Naive B cell (primary cell): ENCODE measurements at places on chromosomes 4 and X.

DNA sequence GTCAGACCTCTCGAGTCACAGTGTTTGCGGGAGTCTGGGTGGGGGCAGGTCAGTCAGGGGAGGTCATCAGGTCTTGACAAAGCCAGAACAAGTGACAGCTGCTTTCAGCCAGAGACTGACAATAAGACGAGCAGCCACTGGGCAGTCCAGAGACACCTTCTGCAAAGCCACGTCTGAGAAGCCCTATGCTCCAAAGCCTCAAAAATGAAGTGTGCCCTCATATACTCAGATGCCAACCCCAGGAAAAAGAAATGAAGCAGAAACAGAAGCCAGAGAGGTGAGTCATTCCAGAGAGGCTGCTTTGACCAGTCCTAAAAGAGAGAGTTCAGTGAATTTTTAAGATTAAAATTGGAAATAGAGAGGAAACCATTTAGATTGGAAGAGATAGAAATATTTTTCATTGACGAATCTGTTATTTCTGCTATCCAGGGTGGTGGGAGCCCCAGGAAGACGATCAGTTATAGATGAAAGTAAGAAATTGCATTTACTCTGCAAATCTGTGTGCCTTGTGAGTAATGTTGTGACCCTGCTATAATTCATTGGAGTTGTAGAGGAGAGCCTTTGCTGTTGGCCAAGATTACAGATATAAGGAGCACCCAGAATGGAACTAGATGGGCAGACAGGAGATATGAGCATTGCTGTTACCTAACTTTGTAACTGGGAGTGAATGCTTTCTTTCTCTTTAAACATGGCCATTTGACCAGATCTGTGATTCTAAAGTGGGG, 77.9 kb downstream of the LRRC66 start:
- DNase-seq: no peak

DNA sequence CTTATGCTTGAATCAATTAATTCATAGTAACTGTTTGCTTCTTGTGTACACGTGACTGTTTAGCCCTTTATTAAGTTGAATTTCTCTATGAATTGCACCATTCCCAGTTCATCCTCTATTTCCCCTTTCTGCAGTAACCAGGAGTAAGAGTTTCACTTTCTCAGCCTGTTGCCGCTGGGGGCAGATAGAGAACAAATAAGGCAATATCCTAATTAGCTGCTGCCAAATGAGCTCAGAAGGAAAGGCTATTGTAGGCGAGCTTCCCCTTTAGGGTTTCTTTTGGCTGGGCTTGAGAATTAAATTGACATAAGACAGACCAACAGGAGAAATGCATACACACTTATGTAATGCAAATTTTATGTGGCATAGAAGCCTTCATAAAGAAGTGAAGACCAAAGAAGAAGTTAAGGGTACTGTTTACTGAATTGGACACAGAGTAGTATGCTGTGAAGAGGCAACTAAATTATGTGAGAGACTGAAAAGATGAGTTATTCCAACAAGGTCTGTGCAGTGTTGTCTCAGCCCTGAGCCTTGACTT, 1594.7 kb downstream of the TECRL start:
- no peak for DNase-seq

DNA sequence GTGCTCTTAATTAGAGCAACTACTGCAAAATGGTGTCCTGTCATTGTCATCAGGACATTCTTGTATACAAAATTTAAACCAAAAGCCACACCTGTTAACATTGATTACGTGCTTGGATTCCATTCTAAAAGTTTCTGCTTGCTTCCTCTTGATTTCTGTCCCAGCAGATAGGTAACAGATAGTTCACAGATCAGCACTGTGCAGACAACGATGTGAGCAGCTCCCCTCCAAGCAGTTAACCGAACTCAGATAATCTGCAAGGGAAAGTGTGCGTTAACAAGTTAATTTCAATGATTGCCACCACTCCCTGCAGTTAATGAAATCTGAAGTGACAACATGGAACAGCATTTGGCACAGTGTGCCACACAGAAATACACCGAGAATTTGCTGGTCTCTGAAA, 54.4 kb upstream of the RELL1 start:
- no peak for DNase-seq

- DNase-seq: no peak
Observed at GRCh38 chr4:121860121-121860520, 10.2 kb downstream of the BBS7 start.

DNA sequence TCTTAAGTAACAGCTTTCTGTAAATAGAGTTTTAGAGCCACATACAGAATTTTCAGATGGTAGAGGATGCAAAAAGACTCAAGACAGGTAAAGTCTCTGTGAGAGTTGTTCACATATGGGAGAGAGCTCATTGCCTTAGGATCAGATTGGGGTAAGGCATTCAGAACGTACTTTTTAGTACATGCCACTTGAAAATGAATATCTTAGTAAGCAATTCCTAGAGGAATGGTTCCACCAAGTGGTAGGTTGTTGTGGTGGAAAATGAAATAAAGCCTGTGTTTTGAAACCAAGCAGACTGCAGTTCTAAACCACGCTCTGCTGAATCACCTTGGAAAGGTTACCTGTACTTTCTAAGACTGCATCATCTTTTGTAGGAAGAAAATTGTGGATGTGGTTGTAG, 547.0 kb upstream of the LCORL start:
- DNase-seq: no peak

- DNase-seq: no peak
Observed at GRCh38 chrX:9767375-9767774, 1.7 kb upstream of the GPR143 start.
